ENCODE measurements at places on chromosomes 11 and 22.
A peak's percentile ranks its signal among the peaks of the same experiment; 100 is the strongest.

- no peak for DNase-seq
Observed at GRCh38 chr11:80613655-80614054, 1172.8 kb upstream of the TENM4 start.

DNA sequence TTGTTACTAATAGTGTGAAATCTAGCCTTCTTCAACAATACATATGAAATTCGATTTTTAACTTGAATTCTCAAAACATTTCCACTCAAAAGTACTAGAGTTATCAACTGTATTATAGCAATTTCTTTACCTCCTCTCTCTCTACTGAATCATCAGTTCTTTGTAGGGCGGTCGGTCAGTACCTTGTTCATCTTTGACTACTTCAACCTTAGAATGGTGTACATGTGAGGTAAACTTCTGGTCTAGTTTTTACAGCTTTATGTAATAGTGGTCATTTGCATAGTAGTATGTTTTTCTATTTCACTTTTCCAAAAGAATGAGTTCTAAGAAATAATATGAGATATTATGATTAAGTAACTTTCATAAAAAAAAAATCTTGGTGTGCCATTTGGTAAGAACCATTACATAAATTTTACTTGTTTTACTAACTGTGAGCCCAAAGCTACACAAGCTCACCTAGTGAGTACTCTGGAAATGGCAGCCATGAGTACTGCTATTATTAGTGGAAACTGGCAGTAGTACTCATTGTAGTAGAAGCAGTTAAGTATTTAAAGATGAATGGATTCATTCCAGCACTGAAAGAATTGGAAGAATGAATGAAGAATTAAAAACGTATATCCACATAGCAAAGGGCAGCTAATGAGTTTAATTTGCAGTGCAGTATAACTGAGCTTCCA lies 30.1 kb downstream of the SESN3 start:
- no peak for DNase-seq

GRCh38 chr11:6333095-6333494 lies 12.8 kb upstream of the CAVIN3 start:
- no peak for DNase-seq

DNA sequence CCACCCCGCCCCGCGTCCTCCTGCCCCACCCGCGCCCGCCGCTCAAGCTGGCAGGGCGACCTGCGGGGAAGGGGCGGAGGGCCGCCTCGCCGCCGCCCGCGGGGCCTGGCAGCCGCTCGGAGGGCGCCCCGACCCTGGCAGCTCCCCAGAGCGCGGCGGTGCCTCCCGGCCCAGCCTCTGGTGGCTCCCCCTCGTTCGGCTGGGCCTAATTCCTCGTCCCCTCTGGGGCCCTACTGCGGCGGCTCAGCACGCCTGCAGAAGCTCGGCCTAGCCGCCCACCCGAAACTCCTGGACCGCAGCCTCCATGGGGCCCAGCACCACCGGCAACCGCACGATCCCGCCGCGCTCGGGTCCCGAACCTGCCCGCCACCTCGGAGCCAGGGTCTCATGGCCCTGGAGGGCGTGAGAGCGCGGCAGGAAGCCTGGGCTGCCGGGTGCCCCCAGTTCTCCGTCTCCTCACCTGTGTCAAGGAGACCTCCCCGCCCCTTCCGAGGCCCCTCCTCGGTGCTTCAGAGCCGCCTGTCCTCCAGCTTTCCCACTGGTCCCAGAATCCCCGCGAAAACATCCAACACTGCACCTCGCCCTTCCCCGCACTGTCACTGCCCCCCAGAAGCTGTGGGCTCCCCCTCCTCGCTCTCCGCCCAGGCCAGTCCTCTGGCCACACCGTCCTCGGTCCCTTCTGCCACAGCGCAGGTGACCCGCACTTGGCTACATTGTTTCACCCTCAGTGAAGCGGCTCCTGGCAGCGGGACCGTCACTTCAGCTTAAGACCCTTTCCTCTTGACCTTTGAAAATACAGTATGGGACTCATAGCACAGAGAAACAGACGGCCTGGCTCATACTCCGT lies 613 bp upstream of the GSC2 start:
- no peak for DNase-seq

- peak; percentile 52 for DNase-seq
Observed at GRCh38 chr22:22710719-22711531, 66.5 kb downstream of the GGTLC2 start.

GRCh38 chr11:3971756-3972404 lies 116.4 kb downstream of the STIM1 start:
- DNase-seq, result no peak

- DNase-seq, result no peak
Observed at GRCh38 chr11:92939305-92939704, 30.1 kb upstream of the MTNR1B start.

GRCh38 chr11:93727985-93728791 lies 13.1 kb downstream of the TAF1D start:
- no peak for DNase-seq

DNA sequence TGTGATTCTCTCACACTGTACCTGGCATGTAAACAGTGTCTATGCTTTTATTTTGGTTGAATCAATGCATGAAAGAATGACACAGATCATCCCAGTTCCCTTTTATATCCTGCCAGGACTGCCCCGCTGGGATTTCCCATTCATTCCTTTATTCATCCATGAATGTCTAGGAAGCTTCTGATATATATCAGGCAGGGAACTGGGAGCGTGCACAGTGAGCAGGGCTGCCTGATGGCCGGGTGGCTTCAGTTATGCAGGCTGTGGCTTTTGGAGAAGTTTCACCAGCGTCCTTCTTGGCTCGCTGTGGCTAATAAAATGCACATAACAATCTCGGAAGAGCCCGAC lies 789.0 kb downstream of the TBC1D22A start:
- no peak for DNase-seq

DNA sequence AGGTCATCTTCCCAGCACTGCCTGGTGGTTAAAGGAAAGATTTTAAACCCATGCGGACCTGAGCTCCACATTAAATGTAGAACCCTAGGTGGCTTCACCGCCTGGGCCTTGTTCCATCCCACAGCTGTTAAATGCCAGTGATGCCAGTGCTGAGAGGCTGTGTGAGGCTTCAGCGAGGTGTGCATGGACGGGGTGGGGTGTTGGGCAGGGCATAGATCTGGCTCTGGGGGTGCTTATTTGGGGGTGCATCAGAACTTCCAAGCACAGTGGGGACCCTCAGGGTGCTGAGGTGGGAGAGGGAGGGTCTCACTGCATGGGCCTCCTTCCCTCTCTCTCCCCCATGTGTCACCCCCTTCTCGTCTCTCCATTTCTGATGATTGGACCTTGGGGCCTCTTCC lies 90.1 kb upstream of the B3GAT1 start:
- DNase-seq, result no peak

DNA sequence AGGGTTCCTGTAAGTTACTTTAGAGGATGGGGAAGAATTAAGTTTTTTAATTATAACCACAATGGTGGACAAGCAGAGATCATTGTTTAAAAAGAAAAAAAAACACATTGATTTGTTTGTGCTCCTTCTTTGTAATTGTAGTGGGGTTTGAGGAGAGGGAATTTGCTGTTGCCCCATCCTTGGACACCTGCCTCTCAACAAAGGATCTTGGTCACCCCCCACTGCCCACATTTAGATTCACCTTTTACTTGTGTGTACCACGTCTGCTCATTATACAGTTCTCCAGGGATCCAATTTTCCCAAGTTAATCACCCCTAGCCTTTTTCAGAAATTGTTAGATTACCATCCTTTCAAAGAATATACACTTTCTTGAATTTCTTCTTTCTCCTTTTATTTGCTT lies 53.0 kb downstream of the DNAJC24 start:
- no peak for DNase-seq

DNA sequence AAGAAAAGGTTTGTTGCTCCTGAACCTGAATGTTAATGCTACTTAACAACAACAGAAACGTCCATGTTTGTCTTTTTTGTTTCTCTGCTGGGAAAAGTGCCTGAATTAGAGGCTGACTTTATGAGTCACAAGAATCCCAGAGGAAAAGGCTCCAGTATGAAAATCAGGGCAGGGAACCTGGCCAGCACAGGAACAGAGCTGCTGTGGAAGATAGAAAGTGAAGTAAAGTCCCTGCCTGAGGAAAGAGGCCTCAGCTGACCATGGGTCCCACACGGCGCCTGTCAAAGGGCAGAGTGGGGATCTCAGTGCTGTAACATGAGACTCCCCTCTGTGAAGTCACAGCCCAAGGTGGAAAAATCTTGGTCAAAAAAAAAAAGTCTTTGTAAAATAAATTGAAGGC lies 632.3 kb upstream of the CCDC90B start:
- DNase-seq, result no peak
